ENCODE measurements at places on chromosomes 1 and 21.

GRCh38 chr1:31781138-31781755, 17.1 kb upstream of the ADGRB2 start:
- no peak for DNase-seq

DNA sequence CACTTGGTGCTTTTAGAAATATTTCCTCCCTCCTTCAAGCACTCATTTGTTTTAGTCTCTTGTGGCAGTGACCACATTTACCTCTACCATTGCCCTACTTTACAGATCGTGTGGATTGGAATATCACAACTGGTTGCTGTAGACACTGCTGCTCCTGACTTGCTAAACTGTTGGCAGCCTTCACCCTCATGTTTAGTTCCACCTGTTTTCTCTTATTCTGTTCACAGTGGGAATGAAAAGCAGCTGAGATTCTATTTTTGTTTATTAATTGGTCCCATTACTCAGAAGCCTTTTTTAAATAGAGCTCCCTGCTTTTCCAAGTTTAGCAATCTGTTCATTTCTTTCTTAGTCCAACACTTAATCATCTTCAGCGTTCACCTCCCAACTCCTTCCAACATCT, 308.9 kb downstream of the RWDD3 start:
- no peak for DNase-seq

GRCh38 chr1:22572818-22573217, 9.5 kb downstream of the EPHA8 start:
- no peak for DNase-seq

DNA sequence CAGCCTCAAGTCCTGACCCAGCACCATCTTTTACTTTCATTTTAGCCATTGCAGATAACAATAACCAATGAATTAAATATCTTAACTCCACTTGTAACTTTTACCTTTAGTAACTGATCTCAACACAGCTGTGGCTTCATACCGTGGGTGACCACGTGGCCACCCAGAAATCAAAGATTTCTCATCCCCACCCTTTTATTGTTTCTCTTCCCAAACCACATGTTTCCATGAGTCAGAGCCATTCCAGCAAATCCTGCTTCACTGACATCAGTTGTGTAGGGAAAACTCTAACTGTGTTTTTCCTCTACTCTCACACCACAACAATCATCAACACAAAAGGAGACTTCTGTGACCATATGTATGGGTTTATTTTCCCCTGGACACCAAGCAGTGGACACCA, 25.1 kb upstream of the BRDT start:
- no peak for DNase-seq

- no peak for DNase-seq
Observed at GRCh38 chr21:33305938-33306337, 18.8 kb upstream of the IFNAR1 start.

GRCh38 chr1:10031461-10031860, 1.3 kb upstream of the UBE4B start:
- no peak for DNase-seq

DNA sequence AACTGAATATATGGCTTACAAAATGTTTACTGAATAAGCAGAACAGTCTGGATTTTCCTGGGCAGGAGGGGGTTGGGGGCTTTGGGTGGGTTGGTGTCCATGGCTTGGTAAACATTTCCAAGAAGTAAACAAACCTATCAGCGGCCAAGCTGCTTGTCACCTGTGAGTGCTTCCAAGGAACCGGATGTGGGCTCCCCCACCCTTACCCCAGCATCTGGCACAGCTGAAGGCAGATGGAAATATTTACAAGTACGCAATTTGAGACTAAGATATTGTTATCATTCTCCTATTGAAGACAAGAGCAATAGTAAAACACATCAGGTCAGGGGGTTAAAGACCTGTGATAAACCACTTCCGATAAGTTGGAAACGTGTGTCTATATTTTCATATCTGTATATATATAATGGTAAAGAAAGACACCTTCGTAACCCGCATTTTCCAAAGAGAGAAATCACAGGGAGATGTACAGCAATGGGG, at the start of gene CLCA1:
CLCA1 (plus strand) TSS at position 427 of the 477 bp plus-strand sequence; CDS start at position 472, 45 bp downstream.
- DNase-seq = no peak

- DNase-seq = no peak
Observed at GRCh38 chr1:239840790-239841189, 250.9 kb upstream of the FMN2 start.

GRCh38 chr21:28975397-28975796, 17.3 kb downstream of the LTN1 start:
- no peak for DNase-seq

DNA sequence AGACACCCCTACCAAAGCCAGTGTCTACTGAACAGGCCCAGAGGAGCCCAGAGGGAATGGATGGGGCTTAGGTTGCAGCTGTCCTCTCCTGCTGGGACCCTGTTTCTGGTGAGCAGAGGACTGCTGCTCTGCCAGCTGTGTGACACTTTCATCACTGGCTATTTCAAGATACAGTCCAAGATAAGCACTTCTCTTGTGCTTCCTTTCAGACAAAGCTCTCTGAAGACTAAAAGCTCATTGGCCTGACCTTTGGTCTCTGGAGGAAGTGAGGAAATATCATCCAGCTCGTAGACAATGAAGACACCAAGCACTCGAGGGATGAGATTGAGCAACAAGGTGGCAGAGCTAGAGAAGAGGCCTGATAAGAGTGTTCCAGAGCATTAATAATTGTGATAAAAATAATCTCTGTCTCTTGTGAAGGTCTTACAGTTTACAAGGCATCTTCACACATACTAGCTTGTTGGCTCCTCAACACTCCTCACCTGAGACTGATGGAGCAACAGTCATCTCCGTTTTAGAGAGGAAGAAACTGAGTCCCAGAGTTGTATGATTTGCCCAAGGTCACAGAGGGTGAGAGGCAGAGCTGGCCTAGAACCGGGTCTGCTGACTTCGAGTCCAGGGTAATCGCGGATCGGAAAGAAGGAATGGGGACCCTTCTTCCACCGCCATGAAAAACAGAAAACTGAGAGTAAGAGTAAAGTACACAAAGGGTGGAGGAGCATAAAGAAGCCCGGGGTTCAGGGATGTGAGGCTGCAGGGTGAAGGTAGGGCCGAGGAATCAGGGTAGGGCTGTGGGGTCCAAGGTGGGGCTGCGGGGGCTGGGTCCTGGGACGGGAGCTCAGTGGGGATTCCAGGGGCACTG, 666 bp downstream of the PAFAH2 start:
- DNase-seq = no peak

- no peak for DNase-seq
Observed at GRCh38 chr1:30875916-30876315, 32.6 kb downstream of the SDC3 start.

DNA sequence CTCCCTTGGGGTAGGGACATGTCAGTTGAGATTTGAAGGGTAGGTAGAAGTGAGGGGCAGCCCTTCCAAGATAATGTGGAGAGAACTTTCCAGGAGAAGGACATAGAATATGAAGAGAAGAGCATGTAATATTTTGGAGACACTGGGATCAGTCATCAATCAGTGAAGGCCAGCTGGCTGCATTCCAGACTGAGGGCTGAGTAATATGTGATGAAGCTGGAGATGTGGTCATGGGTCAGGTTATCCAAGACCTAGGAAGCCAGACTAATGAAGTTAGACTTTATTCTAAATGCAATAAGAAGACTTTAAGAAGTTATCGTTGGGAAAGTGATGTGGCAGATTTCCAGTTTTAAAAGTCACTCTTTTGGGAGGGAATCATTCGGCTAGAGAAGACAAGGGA, 262.0 kb downstream of the HMCN1 start:
- DNase-seq = no peak

DNA sequence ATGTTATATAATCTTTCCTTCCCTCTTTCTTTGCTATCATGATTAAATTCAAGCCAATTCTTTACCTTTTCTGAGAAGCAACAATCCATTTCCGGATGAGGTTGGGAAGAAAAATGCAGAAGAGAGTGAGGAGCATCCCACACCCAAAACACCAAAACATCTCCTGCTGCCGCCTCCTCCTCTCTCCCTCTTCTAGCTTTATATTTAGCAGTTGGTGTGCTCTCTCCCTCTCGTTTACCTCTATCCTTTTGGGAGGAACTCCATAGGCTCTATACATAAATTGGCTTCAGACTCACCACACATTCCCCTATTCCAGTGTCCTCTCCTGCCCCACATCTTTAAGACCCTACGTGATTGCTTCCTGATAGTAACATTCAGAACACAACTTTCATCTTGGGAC, 332.2 kb upstream of the PLXNA2 start:
- no peak for DNase-seq

GRCh38 chr1:189369612-189370011, 1108.1 kb downstream of the BRINP3 start:
- DNase-seq = no peak

DNA sequence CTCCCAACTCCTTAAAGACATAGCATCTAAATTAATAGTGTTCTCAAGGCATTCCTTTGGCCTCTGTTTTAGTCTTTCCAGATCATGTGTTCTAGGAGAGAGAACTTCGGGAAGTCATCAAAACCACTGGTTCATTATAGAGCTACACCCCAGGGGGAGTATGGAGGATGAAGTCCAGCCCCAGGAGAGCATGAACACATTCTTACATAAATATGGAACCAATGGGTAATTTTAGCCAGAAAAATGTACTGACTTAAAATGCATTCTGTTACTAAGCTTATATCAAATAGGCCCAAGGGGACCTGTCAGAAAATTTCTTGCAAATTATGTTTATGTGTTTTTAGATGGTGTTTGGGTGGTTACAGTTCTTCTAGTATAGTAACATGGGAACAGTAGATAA, 165.2 kb downstream of the NTMT2 start:
- DNase-seq = no peak

- peak; percentile 3 for DNase-seq
Observed at GRCh38 chr1:207852576-207853371, 58.2 kb downstream of the CD34 start.

- no peak for DNase-seq
Observed at GRCh38 chr21:45829668-45830067, 151.9 kb upstream of the COL6A1 start.

DNA sequence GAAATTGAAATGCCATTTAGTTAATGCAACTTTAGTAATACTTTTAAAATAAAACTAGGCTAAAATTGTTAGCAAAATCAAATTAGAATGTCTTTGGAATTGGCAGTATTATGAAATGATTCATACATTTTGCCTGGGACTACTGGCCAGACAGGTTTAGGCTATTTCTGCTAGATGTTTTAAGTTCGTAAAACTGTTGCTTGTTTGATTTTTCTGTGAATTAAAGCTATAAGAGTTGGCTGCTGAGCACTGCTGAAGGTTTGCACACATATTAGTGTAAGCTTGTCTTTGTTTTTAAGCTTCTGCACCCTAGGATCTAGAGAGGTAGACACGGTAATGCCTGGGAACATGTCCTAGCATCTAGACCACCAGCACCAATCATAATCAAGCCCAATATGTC, 1094.6 kb upstream of the ADGRL4 start:
- DNase-seq = no peak

All from stimulated activated naive CD4-positive, alpha-beta T cell treated with Interleukin-2 at 50 U/mL for 16 hours (primary cell).